Activated CD4-positive, alpha-beta T cell treated with anti-CD3 and anti-CD28 coated beads, Interleukin-2, amount 50 U/mL, for 24 hours (primary cell): ENCODE measurements at places on chromosomes 3 and 15.

GRCh38 chr3:188407158-188407880 is 253.4 kb downstream of the LPP start:
- no peak for DNase-seq

DNA sequence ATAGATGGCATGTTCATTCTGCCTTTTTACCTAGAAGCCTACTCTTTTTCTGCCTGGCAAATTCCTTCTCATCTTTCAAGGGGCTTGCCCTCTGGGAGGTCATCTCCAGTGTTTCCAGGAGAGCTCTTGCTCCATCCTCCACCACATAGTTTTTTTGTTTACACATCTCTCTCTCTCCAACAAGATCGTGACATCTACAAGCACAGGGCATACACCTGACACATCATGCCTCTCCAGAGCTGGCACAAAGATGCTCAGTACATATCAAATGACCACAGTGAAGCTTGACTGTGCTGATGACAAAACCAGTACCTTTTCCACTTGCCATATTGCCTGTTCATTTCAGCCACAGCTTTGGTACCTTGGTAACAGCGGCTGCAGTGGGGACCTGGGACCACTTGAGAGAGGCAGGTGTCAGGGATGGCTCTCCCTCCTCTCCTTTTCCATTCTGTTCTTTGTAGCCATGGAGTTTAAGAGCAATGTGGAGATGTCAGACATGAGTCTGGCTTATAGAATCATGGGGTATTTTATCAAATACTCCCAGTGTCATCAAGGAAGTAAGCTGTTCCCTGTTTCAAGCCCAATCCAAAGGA is 15.4 kb downstream of the ALPK3 start:
- DNase-seq, result no peak

DNA sequence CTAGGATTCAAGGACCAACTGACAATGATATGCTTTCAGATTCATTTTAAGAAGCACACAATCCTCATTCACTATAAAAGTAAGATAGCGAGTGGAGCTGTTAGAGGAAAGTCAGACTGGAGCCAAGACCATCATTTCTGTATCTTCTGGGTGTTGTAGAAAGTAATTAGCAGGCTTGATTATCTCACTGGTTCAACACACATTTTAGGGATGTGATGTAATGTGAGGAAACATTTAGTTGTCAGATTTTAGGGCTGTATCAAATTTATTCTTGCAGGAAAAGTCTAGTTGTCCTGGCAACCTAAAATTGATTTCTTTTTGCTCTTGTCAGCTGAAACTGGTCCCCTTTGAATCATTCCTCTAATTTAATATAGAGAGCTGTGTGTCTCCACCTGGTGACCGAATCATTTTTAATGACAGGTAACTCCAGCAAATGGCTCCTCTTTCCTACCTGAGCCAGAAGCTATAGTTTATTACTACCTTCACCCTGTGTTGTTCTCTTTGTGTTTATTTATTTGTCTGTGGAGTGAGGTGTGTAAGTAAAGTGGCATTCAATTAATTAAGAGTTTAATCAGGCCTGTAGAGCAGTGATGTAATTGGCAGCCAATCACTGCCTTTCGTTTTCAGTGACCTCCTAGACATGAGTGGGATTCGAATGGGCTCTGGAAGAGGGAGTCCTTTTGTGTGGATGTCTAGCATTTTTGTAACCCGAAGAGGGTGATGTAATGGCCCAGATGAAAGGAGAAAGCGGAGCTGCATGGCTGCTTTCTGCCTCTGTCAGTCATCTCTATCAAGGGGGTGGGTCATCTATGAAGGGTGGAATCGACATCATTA is 125.8 kb downstream of the LPP start:
- no peak for DNase-seq

DNA sequence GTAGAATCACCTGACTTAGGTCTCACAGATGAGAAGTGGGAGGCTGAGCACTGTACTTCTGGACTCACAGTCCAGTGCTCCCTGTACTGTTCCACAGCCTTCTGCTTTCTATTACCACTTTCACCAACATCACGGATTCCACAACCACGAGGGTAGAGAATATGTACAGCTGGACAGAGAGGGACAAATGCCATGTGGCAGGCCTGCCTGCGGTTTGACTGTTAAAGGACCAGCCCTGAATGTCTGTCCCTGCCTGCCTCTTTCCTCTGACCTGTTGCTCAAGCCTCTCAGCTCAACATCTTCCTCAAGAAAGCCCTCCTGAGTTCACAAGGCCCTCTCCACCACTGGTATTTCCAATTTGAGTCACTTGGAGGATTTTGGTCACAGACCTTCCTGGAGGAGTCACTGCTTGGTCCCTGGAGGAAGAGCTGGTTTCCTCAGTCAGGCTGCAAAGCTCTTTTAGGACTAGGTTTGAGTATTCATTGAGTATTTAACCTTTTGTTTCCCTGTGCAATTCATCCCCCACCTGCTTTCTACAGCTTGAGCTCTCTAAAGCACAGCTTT is 49.1 kb downstream of the RAB11A start:
- DNase-seq, result no peak

- no peak for DNase-seq
These were observed 46.7 kb upstream of the CBLB start for GRCh38 chr3:105915524-105915923.

GRCh38 chr3:86993704-86994103 is 2.8 kb upstream of the VGLL3 start:
- DNase-seq, result no peak

DNA sequence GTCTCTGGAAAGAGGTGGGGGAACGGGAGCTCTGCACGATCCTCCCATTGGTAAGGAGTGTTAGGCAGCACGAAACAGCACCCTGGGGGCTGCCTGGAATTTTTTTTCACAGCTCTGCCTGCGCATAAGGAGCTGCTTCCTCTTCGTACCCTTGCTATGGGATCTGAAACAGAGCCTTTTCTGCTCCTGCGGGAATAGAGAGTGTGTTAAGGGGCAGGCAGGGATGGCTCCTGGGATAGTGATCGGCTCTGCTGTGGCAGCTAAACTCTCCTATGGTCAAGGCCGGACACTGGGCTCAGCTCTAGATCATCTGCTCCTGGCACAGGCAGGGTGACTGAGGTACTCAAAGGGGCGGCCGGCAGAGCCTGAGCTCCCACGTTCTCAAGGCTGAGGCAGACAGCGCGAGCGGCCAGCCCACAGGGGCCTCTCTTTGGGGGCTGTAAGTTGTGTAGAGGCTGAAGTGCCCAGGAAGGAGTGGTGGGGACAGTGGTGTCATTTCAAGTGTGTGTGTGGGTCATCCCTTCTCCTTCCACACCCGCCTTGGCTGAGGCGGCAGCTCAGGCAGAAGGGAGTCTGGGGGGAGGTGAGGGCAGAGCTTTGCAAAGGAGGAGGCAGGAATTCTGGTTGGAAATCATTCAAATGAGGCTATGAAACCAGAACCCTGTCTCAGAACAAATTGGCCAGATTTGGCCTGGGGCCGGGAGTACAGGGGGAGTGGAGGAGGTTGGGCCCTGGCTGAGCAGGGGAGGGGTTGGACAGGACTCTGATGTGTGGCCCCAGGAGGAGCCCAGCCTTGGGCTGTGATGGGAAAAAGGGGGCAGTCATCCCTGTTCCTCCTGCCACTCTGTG is 31.0 kb downstream of the EPHB3 start:
- DNase-seq, result no peak

GRCh38 chr3:44893097-44893496 is 18.7 kb downstream of the TGM4 start:
- DNase-seq, result no peak

- no peak for DNase-seq
These were observed 5.4 kb downstream of the TYRO3 start for GRCh38 chr15:41564286-41564959.

GRCh38 chr3:54240-54639 is 142.3 kb upstream of the CHL1 start:
- no peak for DNase-seq

- DNase-seq, result no peak
These were observed 34.2 kb upstream of the INO80 start for GRCh38 chr15:41150279-41150678.

GRCh38 chr15:26243382-26243781 is 380.3 kb upstream of the ATP10A start:
- no peak for DNase-seq

DNA sequence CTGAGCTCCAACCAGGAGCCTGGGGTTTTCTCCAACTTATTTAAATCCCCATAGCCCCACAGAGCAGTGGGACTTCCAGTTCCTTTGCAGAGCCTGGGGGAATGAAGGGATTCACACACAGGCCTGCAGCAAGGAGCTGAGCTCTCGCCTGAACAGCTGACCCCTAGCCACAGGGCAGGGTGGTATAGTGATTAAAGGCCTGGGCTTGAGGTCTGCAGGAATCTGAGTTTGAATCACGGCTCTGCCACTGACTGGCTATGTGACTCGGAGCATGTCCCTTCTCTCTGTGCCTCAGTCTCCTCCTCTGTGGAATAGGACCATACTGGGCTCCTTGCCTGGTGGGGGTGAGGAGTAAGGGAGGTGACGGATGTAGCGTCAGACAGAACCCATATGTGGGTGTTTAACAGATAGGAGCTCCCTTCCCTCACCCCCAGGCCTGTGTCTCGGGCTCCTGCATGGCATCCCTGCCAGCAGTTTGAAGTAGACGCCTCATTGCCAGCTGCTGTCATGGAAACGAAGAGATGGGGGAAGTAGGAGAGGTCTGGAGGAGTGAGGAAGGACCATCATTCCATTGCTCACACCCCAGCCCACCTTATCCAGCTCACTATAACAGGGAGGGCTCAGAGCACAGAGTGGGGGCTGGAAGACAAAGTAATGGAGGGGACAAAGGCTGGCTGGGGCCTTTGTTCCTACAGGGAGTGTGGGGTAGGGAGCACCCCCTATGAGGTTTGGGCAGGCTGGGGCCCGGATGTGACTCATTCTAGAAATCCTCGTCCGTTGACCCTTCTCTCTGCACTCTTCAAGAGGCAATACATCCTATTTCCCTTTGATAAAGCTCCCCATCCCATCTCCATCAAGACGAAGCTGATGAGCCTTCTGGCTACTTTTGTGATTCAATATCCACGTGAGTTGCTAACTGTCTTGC is 14.8 kb downstream of the HRH1 start:
- DNase-seq, result no peak

- no peak for DNase-seq
These were observed 26.4 kb upstream of the CORO2B start for GRCh38 chr15:68552344-68552743.

GRCh38 chr15:99993681-99994131 is 260.5 kb upstream of the LYSMD4 start:
- DNase-seq, result no peak

DNA sequence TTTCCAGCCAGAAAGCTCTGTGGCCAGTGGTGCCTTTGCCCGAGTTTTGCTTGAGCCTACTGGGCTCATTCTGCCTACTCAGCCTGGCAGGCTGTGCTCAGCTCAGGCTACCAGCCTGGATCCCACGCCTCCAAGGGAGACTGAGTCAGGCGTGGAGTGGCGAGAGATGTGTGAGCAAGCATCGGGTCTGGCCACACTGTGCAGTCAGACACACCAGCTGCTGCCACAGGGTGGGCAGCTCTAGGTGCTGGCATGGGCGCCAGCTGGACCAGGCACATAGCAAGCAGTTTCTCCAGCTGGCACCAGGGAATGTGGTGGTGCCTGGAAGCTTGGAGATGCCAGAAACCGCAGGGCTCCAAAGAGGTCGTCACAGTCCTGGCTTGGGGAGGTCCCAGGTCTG is 498.5 kb upstream of the CNTN4 start:
- no peak for DNase-seq

DNA sequence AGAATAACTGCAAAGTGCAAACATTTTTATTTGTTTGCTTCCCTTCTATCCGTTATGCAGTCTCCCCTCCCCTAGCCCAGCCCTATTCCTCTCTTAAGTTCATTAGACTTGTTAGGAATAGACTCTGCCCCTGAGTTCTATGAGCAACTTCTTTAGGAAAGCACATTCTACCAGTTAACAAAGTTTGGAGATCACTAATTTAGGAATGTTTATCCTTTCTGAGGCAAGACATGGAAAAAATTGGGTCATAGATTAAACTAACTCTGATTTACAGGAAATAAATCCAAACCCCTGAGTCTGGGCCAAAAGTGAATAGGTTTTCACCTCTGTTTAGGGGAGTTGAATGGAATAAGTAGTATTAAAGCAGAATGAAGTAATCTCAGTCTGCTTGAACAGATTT is 34.4 kb downstream of the C3orf80 start:
- no peak for DNase-seq

- no peak for DNase-seq
These were observed 147.0 kb upstream of the PROK2 start for GRCh38 chr3:71931922-71932321.

DNA sequence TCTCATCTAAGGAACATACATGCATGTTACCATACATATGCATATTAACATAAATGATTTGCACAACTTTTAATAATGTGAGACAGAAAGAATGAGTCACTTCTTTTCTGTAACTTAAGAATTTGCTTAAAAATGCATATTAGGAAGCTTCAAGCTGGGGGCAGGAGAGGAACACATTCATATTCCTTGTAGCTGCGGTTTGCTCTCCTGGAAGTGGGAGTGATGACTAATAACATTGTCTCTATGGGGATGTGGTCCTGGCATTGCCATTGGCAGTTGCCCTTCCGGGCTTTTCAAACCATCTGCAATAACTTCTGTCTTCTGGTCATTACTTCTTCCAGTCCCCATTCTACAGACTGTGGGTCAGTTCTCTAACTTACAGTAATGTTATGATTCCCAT is 15.6 kb downstream of the CHST2 start:
- DNase-seq, result no peak

DNA sequence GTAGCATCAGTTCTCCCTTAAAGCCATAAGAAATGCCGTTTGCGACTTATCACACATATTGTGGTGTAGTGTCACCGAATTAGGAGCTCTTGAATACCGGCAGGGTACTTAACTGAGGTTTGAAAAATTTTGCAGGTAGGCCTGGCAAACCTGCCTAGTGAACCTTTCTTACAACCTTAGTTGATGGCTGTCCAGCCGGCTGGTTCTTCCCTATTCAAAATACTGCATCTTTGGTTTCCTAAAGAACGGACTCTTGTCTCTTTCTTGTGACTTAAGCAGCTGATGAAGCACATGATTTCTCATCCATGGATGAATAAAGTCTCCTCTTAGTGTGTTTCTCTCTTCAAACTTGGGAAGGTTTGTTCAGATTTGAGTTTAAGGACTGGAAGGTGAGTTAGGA is 1.5 kb downstream of the RAB7A start:
- no peak for DNase-seq

- DNase-seq, result no peak
These were observed 1044.2 kb downstream of the AGBL1 start for GRCh38 chr15:87123676-87124382.

DNA sequence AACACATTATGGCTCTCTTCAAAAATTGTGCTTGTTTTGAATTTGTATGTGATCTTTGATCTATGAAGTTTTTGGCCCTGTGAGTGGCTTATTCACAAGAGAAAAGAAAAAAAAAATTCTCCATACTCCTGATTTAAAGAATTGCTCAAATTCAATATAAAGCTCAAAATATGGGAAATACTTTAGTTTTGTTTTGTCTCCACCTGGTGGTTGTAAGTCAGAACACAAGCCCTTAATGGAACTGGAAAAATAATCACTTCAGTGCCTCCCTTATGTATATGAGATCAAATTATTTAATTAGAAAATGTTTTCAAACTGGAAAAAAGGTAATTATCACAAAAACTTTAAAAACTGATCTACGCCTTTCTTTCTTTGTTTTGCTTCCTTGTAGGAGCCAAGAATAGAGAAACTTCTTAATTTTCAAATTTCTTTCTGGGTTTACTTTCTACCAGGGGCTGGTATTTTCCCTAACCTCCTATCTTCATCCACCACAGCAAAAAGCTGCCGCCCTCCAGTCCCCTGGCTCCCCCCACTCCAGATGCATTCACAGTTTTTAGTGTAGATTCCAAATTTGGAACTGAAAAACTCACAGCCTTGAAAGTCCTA is 50.6 kb downstream of the SERP1 start:
- DNase-seq, result no peak
